ENCODE measurements at places on chromosomes 12 and 14.

DNA sequence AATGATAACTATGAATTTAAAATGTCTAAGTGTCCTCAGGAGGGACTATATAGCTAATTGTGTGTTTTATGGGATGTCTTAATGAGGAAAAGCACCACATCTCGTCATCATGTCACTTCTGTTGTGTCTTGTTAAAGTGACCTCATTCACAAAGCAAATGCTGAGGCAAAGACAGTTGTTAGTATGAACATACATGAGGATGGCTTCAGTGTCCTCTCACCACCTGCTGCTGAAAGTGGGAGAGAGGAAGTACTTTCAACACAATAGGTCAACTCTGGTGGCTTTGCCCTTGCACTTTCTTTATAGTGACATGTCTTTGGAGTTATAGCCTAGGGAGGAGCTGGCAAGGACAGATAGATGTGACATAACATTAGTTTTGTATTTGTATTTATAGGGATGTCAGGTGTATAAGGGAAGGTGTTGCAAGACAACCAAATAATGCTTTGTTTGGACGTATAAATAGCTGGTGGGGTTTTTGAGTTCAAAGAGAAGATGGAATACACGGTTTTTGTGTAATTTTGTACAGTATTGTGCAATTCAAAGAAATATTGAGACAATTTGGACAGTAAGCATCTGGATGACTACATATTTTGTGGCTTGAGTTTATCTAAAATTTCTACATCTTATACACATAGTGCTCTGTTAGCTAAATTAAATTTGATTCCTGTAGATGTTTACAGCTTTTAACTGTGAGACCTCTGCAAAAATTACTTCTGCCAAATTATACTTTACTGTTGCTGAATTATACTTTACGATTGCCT lies 131.7 kb upstream of the ATP2B1 start:
- DNase-seq: no peak

DNA sequence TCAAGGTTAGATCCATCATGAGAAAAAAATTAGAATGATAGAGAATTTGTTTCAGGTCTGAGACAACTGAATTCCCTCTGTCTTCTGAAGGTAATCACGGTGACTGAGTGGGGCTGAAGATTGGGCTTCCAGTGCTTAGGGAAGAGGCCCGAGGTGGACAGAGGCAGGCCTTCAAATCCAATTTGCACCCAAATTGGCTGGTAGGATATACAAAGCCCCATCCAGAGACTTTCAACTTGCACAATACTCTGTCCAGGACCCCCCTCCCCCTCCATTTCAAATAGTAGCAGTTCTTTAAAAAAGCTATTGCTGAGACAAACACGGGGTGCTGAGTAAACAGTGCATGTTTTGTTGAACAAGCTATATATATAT lies 3.6 kb upstream of the FOXG1 start:
- no peak for DNase-seq

DNA sequence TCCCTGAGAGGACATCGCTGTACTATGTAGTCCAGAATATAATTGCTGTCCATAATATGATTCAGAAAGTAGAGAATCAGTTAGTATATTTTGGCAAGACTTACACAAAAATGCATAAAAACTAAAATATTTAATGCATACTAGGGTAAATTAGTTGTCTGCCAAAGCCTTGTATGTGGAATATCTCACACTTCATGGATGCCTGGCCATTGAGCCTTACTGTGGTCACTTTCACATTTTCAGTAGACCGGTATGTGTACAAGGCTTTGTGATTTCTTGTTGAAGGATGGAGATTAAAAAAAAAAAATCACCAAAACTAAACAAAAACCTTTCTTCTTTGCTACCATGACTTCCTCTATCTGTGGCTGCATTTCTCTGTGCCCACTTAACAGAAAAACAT lies 197.3 kb upstream of the DDHD1 start:
- DNase-seq: no peak

- DNase-seq: no peak
Observed at GRCh38 chr12:47935184-47935583, 28.2 kb upstream of the TMEM106C start.

- DNase-seq: no peak
Observed at GRCh38 chr14:99380402-99380801, 100.3 kb downstream of the SETD3 start.
